ENCODE measurements at places on chromosomes 4 and X. TPM values are rescaled to one million over a fixed set of nuclear protein-coding genes. Genes with fewer than 3 reads are reported as not detected.

- DNase-seq: peak; percentile 71
These were observed at the start of gene STAG2 for GRCh38 chrX:123961268-123962005. Gene STAG2 (plus strand): TSS chrX:123961706. CDS start chrX:124022628, 60,922 bp downstream.

Gene ADGRG2
- 0.22 TPM for polyA plus RNA-seq

Gene ARMCX1
- 8.8 TPM for polyA plus RNA-seq

Gene RAB40AL
- polyA plus RNA-seq: 0.12 TPM
